ENCODE measurements at places on chromosomes 5 and 9.

GRCh38 chr9:7788772-7789171, 10.8 kb downstream of the DMAC1 start:
- no peak for DNase-seq

DNA sequence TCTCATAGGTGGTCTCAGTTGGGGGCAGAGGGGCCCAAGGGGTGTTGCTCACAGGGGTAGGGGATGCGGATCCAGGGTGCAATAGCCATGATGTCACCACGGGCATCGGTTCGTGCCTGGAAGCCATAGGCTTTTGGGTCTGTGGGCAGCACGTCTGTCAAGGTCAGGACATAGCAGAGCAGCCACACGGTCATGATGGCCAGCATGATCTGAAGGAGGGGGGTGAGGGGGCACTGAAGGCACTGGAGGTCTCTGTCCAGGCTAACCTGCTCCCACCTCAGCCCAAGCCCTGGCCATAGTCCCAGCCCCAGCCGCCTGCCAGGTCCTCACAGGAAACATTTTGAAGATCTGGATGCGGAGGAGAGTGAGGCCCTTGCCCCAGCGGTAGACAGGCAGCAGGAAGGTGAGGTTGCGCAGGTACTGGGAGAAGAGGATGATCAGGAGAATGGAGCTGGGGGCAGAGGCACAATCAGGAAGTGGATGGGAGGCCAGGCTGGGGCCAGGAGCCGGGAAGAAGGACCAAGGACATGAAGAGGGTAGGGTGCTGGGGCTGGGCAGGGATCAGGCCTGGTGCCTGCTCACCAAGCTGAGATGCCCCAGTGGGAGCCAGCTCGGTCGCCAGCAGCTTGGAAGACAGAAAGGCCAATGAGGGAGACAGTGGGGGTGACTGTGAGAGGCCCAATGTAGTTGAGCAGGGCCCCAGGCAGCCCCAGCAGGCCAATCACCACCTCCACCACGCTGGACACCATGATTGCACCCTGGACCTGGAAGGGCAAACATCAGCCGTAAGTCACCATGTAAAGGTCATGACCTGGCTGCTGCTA, 3.3 kb downstream of the SLC23A1 start:
- DNase-seq = no peak

DNA sequence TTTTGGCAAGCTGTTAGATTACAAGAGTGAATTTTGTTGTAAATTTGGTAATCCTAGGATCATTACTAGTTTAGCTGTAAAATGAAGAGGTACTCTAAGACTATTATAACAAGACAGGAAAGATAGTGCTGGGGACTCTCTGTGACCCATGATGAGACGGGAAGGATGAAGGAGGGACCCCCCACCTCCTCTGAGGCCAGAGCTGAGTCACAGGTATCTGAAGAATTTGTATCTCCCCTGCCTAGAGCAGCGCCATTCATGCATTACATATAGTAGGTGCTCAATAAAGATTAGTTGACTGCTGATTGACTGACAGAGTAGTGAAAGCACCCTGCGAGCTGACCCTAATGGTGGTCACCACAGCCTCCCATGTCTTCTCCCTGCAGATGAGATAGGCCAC, 202.8 kb downstream of the SNX18 start:
- no peak for DNase-seq

GRCh38 chr9:94782355-94783101, 56.0 kb downstream of the AOPEP start:
- no peak for DNase-seq

GRCh38 chr9:87292449-87293191, 205.0 kb upstream of the DAPK1 start:
- DNase-seq = no peak

GRCh38 chr5:172815631-172816030, 18.4 kb upstream of the ERGIC1 start:
- no peak for DNase-seq

DNA sequence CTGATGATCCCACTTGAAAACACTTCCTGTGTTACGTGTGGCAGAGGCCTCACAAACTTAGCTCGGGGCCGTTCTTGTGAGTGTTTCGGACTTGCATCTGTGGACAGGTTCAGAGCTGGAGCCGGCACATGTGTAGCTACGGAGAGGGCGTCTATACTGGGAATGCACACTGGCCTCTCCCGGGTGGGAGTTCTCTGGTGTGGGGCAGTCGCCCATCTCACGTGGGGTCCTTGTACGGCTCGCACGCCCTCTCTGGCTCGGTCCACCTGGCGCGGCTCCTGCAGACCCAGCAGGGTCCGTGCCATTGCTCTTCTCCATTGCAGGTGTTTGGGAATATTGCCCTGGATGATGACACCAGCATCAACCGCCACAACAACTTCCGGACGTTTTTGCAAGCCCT, 197.9 kb downstream of the CACNA1B start:
- DNase-seq = no peak

DNA sequence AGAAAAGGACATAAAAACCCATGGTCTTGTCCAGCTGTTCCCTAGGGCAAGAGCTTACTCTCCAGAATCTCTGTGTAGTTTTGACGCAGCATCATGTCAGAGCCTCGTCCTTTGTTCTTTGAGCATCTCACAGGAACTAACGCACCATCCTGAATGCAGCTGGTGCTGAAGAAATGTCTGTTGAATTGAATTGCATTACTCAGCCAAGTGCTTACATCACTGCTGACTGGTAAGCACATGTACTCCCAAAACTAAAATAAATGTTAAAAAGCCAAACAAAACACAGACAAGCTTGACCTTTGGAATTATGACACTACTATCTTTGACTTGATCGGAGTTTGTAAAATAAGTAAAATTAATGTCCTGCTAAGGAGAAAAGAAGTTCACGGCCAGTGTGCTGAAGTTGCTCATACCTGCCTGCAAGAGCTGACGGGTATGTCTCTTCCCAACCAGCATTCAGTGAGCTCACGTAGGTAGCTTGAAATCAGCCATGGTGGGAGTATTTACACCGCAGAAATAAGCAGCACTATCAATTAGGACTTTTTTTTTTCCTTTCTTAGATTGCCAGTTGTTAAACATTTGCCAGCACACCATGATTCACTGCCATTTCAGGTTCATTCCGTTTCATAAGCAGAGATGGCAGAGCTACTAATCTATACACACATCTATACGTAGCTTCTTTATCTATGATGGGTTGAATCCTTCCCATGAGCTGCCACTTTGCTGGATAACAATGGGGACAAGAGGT, 310.6 kb upstream of the MSX2 start:
- no peak for DNase-seq
